ENCODE measurements at places on chromosomes 7 and 10. TPM values are rescaled to one million over a fixed set of nuclear protein-coding genes. Genes with fewer than 3 reads are reported as not detected.

GRCh38 chr10:68871105-68871711 lies 29.9 kb upstream of the DDX50 start:
- no peak overlapping the region for H3K27ac ChIP-seq
- no peaks in the 10 kb centered on the region for H3K4me1 ChIP-seq
- DNase-seq: no peak

GRCh38 chr10:31596765-31597164 lies 277.7 kb downstream of the ZEB1 start:
- no peak overlapping the region for H3K4me3 ChIP-seq
- no peak for DNase-seq
- no peaks in the 10 kb centered on the region for H3K4me1 ChIP-seq
- no peaks in the 10 kb centered on the region for H3K36me3 ChIP-seq

DNA sequence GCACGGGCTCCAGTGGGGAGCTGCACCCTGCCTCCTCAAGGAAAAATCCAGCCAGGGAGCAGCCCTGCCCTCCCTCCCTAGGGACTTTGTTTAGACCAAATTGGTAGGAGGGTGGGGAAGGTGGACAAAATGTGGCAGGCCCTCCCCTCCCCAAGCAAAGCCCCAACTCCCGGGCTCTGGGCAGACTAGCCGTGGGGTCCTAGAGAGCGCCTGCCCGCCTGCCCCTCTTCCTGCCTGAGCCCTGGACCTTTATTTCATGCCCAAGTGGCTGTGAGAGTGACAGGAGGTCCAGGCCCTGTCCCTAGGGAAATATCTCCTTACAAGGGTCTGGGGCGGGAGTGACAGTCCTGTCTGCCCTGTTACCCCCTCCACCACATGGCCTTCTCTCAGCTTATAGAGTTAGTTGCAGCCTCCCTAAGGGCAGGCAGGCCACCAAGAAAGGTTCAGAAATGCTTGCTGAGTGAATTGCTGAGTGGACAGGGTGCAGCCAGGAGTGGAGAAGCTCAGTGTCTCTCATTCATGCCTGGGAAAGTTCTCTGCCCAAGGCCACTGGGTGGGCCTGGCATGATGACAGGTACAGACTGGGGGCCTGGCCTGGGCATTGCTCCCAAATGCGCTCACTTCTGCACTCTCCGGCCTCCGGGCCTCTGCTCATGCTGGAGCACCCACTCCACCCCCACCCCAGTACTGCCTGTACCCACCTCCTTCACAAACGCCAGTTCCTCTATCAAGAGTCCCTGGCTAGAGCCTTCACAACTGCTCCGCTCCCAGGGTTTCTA lies 25.2 kb downstream of the DNAJB12 start:
- H3K4me3 ChIP-seq: peak overlapping the region; percentile 20
- no peaks in the 10 kb centered on the region for H3K36me3 ChIP-seq
- no peak overlapping the region for H3K27ac ChIP-seq
- peaks cover 87% of the 10 kb centered on the region for H3K4me1 ChIP-seq
- peaks cover 2% of the 10 kb centered on the region for H3K27me3 ChIP-seq

The ST8SIA6 gene
- 1.7 TPM for total RNA-seq

- no peak overlapping the region for H3K27ac ChIP-seq
- no peak for DNase-seq
These were observed 19.2 kb downstream of the ADAP1 start for GRCh38 chr7:935164-935873.

DNA sequence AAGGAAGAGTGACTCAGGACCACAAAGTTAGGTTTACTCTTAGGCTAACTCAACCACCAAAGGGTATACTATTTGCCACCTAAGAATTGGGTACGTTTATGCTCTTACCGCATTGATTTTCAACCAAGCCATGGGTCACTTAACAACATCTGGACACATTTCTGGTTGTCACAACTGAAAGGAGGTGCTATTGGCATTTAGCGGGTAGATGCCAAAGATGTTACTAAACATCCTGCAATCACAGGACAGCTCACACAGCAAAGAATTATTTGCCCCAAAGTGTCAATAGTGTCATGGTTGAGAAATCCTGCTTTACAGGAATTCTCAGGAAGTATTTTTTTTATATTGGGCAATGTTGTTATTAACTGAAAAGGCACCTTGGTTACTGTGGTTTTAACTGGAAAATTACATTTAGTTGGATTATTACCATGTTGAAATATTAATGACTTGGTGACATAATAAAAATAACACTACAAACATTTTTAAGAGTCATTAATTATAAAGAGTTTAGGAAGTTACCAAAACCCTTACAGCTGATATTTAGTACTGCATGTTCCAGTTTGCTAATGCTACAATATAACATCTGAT lies 185.0 kb upstream of the TMEM196 start:
- H3K27me3 ChIP-seq: peaks cover 2% of the 10 kb centered on the region
- no peak for DNase-seq
- no peak overlapping the region for H3K27ac ChIP-seq
- no peaks in the 10 kb centered on the region for H3K4me1 ChIP-seq

DNA sequence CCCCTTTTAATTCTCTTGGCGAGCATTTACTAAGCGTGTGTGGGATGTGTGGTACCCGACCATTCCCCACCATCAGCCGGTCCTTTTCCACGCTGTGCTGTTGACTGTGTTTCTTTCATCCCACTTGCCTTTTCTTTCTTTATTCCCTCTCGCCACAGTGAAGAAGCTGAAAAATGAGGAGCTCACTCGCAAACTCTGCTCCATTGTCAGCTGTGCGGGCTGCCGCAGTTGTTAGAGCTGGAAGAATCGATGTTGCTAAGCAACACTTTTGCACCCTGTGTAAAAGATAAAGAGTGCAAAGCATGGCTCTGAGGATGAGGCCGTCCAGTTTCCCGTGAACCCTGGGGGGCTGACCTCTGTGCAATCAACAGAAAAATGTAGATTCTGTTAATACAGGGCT lies 203.1 kb upstream of the NEBL start:
- no peaks in the 10 kb centered on the region for H3K36me3 ChIP-seq
- H3K27ac ChIP-seq: no peak overlapping the region
- no peak for DNase-seq
- H3K4me3 ChIP-seq: no peak overlapping the region
- H3K4me1 ChIP-seq: no peaks in the 10 kb centered on the region
- H3K27me3 ChIP-seq: no peaks in the 10 kb centered on the region

The ATG9B gene
- total RNA-seq: 32.4 TPM

The CFTR gene
- 0.53 TPM for total RNA-seq

The SORBS1 gene
- 0.98 TPM for total RNA-seq

GRCh38 chr7:141513720-141514119 lies 37.5 kb upstream of the AGK start:
- H3K4me1 ChIP-seq: no peaks in the 10 kb centered on the region
- H3K36me3 ChIP-seq: no peaks in the 10 kb centered on the region
- no peak for DNase-seq

- H3K27me3 ChIP-seq: no peaks in the 10 kb centered on the region
- H3K27ac ChIP-seq: no peak overlapping the region
- no peak for DNase-seq
- no peaks in the 10 kb centered on the region for H3K36me3 ChIP-seq
- no peaks in the 10 kb centered on the region for H3K4me1 ChIP-seq
These were observed 106.9 kb upstream of the BET1 start for GRCh38 chr7:94111009-94111408.

The NPFFR1 gene
- not detected for total RNA-seq

DNA sequence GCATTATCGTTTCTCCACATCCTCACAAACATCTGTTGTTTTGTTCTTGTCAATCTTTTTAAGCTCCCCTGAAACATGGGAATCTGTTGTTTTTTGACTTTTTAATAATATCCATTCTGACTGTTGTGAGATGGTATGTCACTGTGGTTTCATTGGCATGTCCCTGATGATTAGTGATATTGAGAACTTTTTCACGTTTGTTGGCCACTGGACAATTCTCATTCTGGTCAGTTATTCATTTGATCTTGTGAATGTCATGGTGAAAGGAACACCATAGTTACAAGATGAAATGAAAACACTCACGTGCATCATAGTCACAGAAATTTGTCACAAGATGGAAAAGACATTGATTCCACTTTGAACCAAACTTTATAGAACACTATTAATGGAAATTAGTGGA lies 20.5 kb upstream of the SGCE start:
- H3K27me3 ChIP-seq: no peaks in the 10 kb centered on the region
- H3K27ac ChIP-seq: no peak overlapping the region
- H3K4me3 ChIP-seq: no peak overlapping the region
- no peaks in the 10 kb centered on the region for H3K4me1 ChIP-seq

The CCDC7 gene
- total RNA-seq: 48.1 TPM

DNA sequence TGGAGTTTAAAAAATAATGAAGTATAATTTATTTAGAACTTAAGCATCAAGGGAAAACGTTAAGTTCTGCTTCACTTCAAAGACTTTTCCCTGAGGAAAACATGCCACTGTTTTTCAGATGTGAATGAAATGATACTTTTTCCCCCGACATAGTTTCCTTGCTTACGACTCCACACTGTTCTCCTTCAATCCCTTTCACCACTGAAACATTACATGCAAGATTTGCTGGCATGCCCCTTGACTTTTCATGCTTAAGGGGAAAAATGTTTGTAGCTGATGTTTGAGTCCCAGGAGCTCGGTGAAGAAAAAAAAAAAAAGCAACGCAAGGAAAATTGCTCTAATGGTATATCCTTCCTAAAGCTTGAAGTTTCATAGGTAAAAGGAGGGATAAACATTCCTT lies 10.0 kb downstream of the GLI3 start:
- no peaks in the 10 kb centered on the region for H3K4me1 ChIP-seq
- no peak overlapping the region for H3K4me3 ChIP-seq
- H3K36me3 ChIP-seq: no peaks in the 10 kb centered on the region
- no peak overlapping the region for H3K27ac ChIP-seq
- no peak for DNase-seq
- peaks cover 12% of the 10 kb centered on the region for H3K27me3 ChIP-seq

- H3K4me1 ChIP-seq: peaks cover 24% of the 10 kb centered on the region
- H3K4me3 ChIP-seq: no peak overlapping the region
- no peak for DNase-seq
- H3K27me3 ChIP-seq: no peaks in the 10 kb centered on the region
- no peaks in the 10 kb centered on the region for H3K36me3 ChIP-seq
These were observed 148.2 kb downstream of the CHN2 start for GRCh38 chr7:29342761-29343160.

DNA sequence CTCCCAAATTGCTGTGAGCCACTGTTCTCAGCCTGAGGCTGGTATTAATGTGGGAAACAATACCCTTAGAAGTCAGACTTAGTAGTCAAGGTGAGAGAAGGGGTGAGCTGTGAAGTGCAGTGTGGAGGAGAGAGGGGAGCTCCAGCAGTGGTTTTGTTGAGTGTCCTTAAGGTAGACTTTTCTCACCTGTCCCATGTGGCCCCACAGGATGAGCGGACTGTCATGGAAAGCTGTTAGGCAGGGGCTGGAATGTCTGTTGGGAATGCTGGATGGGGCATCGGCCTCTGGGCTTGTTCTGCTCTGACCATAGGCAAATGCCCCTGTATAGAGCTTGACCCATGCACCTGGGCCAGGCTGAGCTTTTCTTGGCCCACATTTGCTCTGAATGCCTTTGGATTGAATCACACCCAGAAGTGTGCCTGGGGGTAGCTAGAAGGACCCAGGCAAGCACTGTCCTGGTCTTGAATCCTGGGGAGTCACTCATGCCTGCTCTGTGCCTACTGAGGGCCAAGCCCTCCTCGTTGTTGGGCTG lies 36.3 kb upstream of the SH2D4B start:
- no peaks in the 10 kb centered on the region for H3K27me3 ChIP-seq
- no peak overlapping the region for H3K4me3 ChIP-seq
- no peak for DNase-seq
- peak overlapping the region; percentile 70 for H3K27ac ChIP-seq
- H3K36me3 ChIP-seq: peaks cover 16% of the 10 kb centered on the region
- peaks cover 85% of the 10 kb centered on the region for H3K4me1 ChIP-seq

GRCh38 chr7:107355616-107356015 lies 114.2 kb upstream of the GPR22 start:
- H3K27me3 ChIP-seq: no peaks in the 10 kb centered on the region
- H3K4me1 ChIP-seq: no peaks in the 10 kb centered on the region
- no peak overlapping the region for H3K27ac ChIP-seq
- no peak for DNase-seq
- no peak overlapping the region for H3K4me3 ChIP-seq

The UPK3B gene
- 6.1 TPM for total RNA-seq

DNA sequence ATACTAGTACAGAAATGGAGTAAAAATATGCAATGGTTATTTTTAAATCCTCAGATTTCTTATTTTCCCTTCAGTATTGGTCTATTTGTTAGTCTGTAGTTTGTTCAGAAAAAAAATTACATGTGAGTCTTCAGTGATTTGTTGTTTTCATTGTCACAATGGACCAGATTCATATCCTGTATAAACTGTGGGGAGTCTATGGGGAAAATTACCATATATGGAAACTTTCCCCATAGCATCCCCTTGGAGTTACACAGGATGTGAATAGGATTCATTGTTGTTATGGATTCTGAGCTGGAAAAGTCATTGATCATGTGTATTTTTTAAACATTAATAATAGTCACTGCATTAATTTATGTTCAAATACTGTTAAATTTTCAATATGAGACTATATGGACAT lies 72.6 kb downstream of the ST7 start:
- H3K36me3 ChIP-seq: no peaks in the 10 kb centered on the region
- no peak overlapping the region for H3K4me3 ChIP-seq
- H3K27ac ChIP-seq: no peak overlapping the region
- H3K4me1 ChIP-seq: no peaks in the 10 kb centered on the region
- no peaks in the 10 kb centered on the region for H3K27me3 ChIP-seq
- no peak for DNase-seq

GRCh38 chr7:41872966-41873365 lies 170.1 kb upstream of the INHBA start:
- H3K27ac ChIP-seq: no peak overlapping the region
- H3K4me3 ChIP-seq: no peak overlapping the region
- no peaks in the 10 kb centered on the region for H3K4me1 ChIP-seq

DNA sequence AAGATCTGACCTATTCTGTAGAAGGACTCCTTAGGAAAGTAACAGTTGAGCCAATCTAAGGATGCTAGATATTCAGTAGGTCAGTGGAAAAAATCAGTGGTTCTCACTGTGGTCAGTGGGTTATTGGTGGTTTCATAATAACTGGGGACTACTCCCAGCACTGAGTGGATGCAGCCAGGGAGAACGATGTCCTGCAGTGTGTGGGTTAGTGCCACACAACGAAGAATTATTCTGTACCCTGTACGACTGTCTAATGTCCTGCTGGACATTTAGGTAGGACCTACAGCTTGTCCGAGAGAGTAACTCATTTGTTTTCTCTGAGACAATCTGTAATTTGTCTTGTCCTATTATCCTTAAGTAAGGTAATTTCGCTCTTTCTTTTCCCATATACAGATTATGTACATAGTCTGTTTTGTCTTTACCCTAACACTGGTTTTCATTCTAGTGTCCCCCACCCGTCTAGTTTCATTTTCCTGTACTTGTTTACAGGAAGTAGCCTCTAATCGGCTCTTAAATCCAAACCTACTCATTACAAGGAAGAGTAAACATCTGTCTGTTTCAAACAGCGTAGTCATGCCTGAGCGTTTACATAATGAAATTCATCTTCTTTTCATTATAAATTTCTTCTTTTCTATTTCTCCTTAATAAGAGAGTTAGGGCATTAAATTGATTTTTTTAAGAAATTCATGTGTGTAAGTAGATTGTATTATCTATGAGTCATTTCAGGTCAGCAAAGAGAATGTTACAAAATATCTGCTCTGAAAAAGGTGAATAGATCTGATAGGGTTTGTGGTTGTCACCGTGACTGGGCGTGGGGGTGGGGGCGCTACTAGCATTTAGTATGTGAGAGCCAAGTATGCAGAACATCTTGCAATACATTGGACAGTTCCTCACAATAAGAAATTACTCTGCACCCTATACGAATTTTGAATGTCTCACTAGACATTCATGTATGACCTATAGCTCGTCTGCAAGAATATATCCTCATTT lies 8.3 kb upstream of the ZC3HAV1L start:
- H3K27ac ChIP-seq: peak overlapping the region; percentile 76
- H3K36me3 ChIP-seq: no peaks in the 10 kb centered on the region
- peak; percentile 63 for DNase-seq
- no peaks in the 10 kb centered on the region for H3K27me3 ChIP-seq
- H3K4me1 ChIP-seq: peaks cover 24% of the 10 kb centered on the region
- no peak overlapping the region for H3K4me3 ChIP-seq

The ADRB1 gene
- 0.09 TPM for total RNA-seq
